ENCODE measurements at places on chromosomes 7 and 10. TPM values are rescaled to one million over a fixed set of nuclear protein-coding genes. Genes with fewer than 3 reads are reported as not detected.
A peak's percentile ranks its signal among the peaks of the same experiment; 100 is the strongest.

Gene LIPK
- total RNA-seq: not detected

GRCh38 chr10:49761789-49762565 is at the start of gene OGDHL:
OGDHL (minus strand) TSS chr10:49762323; CDS start chr10:49758592, 3,731 bp downstream.
- DNase-seq: peak; percentile 66

Gene ABCB8
- total RNA-seq: 40.1 TPM

GRCh38 chr7:43105521-43106120 is 6.8 kb upstream of the HECW1 start:
- no peak for DNase-seq

Gene ADRB1
- 1.5 TPM for total RNA-seq

GRCh38 chr10:117635826-117636225 is 93.3 kb downstream of the EMX2 start:
- no peak for DNase-seq

Gene GPR15LG
- 725 TPM for total RNA-seq

- no peak for DNase-seq
Observed at GRCh38 chr10:113891476-113891875, 37.0 kb downstream of the NHLRC2 start.

Gene FEZF1
- total RNA-seq: not detected

Gene STYXL1
- 36.0 TPM for total RNA-seq

Gene AGR2
- total RNA-seq: 861 TPM

DNA sequence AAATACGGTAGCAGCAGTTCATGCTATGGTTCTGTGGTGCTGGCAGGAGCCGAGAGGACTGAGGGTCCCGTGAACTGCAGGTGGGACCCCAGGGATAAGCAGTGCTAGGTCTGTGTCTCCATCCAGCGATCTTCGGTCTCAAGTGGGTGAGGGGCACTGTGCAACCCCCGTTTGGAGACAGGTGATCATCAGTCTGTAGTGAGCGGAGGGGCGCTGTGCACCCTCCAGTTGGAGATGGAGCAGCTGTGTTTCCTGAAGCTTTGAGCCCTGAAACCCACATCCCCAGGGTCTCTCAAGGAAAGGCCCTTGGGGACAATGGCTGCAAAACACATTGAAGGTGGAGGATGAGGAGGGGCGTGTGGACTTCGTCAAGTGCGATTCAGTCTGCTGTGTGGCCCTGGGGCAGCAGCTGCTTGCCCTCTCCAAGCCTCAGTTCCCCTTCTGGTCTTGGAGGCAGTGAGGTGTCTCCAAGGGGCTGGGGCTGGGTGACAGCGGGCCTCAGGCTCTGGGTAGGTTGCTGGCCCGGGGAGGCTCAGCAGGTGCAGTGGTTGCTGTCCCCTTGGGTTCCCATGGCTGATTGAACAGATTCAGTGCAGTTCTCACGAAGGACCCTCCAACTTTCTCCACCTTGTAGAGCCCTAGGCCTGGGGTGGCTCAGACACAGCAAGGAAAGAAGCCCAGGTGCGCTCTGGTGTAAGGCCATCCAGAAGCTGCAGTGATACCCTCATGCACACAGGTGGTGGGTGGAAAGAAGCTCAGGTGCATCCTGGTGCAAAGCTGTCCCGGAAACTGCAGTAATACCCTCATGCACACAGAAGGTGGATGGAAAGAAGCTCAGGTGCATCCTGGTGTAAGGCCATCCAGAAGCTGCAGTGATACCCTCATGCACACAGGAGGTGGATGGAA is 160.6 kb downstream of the ADARB2 start:
- DNase-seq: no peak

DNA sequence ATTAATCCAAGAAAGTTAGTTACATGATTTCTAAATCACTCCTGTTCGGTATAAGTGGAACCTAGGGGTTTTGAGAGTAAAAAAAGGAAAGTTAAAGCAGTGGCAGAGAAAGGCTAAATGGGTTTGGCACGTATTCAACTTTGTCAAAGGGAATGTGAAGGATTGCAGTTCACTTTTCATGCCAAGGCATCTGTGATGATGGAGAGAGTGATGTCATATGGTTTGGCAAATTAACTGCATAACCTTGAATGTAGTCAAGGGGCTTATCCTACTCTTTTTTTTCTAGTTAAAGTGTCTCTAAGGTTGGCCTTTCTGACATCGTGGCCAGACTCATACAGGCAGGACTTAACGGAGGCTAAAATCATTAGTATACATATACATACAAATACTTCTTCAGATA is 277.8 kb downstream of the EXOC4 start:
- DNase-seq: no peak

- DNase-seq: no peak
Observed at GRCh38 chr10:18647945-18648344, 3.4 kb downstream of the NSUN6 start.

Gene HMX2
- 0.24 TPM for total RNA-seq

GRCh38 chr10:61195211-61195610 is 251.2 kb upstream of the RHOBTB1 start:
- no peak for DNase-seq

DNA sequence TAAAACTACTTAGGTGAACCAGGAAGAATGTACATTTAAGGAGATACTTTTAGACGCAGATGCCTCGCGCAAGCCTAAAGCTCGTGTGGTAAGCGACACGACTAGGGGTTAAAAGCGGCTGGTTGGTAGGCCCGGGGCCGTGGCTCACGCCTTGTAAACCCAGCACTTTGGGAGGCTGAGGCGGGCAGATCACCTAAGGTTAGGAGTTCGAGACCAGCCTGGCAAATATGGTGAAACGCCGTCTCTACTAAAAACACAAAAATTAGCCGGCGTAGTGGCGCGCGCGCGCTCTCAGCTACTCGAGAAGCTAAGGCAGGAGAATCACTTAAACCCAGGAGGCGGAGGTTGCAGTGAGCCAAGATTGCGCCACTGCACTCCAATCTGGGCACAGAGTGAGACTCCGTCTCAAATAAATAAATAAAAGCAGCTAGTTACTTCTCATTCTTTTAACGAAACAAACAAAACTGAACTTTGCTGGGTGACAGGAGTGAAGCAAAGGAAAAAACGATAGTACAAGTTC is 879 bp downstream of the NUDT5 start:
- DNase-seq: peak; percentile 49

GRCh38 chr10:128150045-128150493 is 23.8 kb upstream of the MKI67 start:
- peak; percentile 79 for DNase-seq

DNA sequence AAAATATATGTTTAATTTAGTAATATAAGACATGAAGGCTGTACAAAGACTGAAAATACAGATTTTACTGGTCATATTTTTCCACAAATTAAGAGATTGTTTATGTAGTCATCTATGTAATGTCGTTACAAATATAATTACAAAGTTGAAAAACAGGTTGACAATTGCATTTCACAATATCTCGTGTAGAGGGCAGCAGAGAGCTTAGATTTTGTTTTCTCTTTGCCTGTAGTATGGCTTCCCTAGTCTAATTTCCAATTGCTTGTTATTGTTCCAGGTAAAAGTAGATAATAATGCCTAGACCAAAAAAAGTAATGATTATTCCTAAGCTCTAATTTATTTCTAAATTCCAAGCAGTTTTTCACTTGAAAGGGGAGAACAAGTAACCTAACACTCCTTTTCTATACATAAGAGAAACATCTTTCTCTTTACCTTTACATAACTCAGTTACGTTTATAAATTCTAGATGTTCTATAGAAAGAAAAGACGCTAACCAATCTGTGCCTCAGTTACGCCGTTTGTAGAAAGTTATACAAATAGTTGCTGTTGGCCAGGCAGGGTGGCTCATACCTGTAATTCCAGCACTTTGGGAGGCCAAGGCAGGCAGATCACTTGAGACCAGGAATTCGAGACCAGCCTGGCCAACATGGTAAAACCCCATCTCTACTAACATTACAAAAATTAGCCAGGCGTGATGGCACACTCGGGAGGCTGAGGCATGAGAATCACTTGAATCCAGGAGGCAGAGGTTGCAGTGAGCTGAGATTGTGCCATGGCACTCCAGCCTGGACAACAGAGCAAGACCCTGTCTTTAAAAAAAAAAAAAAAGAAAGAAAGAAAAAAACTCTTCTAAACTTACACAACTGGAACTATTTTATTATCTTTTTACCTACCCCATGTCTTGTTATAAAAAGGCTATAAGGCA is 30.0 kb downstream of the NET1 start:
- DNase-seq: peak; percentile 53

GRCh38 chr7:65992526-65992925 is 10.5 kb upstream of the GUSB start:
- no peak for DNase-seq

Gene SFTPA1
- 1.0 TPM for total RNA-seq

DNA sequence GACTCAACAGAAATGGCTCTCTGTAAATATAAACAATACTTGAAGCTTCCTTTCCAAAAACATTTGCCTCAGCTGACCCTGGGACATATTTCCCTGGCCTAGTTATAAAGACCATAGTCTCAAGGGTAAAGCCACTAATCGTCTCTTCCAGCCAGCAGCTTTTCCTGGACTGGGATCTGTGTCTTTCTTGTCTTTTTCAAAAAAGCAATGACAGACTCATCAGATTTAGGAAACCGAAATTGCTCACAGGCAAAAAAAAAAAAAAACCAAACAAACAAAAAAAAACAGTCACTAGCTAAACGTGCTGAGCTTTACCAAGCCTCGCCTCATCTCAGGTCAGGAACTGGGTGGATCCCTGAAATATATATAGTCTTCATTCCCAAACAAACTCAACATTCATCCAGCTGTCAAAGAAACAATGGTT is 23.5 kb downstream of the STN1 start:
- no peak for DNase-seq

Gene AKR1C8
- not detected for total RNA-seq

GRCh38 chr7:156494960-156495359 is 145.6 kb upstream of the RNF32 start:
- DNase-seq: no peak

DNA sequence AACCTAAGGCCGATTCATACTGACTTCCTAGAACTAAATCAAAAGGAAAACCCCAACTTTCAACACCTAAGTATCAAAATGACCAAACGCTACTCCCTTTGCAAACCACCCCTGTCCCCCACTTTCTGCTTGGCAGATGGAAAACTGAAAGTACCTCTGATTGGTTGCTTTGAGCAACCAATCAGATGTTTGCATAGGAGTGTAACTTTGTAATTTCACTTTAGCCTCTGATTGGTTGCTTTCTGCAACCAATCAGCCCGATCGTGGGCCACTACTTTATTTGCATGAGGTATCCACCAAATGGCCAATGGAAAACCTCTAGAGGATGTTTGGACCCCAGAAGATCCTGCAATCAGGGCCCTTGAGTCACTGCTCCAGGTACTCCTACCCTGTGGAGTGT is 12.3 kb upstream of the SNX10 start:
- DNase-seq: no peak

DNA sequence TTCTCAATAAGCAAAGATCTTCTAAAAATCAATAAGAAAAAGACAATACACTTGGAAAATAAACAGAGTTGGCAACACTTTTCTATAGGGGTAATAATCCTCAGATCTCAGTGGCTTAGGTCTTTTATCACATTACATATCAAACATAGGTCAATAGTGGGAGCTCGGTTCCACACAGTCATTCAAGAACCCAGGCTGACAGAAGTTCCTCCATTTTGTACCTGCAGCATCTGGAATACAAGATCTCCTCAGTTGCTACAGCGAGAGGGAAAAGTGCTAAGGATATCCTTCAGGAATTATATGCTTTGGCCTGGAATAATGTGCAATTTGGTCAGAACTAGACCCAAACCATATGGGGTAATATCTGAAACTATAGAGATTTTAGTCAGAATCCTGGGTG is 55.4 kb upstream of the MSRB2 start:
- DNase-seq: no peak

DNA sequence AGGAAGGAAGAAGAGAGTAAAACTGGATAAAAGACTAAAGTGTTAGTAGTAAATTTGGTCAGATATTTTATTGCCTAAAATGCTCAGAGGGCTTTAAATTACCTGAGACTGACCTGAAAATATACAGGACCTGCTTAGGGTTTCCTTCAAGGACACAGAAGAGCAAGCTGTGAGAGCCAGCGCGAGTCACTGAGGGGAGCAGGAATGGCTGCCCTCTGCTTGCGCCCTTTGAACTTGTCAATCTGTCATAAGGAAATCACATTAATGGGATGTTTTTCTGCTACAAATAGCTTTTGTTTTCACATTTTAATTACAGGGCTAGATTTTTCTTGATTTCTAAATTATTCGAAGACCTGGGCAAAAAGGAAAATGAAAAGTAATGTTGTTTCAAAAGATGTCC is 26.9 kb downstream of the DNAJB9 start:
- DNase-seq: no peak

DNA sequence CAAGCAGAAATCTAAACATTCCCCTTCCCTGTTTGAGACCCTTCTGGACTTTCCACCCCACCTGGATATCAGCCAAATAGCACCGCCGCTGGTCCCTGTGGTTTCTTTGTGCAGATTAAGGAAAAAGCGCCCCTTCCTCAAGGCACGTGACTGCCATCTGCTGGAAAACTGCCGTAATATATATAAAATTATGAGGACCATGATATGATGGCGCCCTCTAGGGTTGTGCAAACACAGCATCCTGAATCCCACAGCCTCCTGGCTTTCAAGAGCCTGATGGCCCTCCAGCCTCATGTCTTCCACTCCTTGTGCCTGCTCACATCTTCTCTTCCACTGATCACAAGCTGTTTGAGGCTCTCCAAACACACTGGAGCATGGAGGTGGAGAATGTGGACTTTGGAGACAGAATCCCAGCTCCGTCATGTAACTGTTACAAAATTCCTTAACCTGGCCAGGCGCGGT is 121.3 kb downstream of the MYL10 start:
- peak; percentile 44 for DNase-seq

Gene CCL26
- 1.1 TPM for total RNA-seq

Gene CACNB2
- total RNA-seq: 26.2 TPM

Data from mucosa of descending colon (tissue), 3 donors.